Inflammatory macrophage (primary cell): ENCODE measurements at places on chromosomes 11 and 22.

GRCh38 chr11:12449961-12450715 is 72.8 kb downstream of the PARVA start:
- no peak for DNase-seq

DNA sequence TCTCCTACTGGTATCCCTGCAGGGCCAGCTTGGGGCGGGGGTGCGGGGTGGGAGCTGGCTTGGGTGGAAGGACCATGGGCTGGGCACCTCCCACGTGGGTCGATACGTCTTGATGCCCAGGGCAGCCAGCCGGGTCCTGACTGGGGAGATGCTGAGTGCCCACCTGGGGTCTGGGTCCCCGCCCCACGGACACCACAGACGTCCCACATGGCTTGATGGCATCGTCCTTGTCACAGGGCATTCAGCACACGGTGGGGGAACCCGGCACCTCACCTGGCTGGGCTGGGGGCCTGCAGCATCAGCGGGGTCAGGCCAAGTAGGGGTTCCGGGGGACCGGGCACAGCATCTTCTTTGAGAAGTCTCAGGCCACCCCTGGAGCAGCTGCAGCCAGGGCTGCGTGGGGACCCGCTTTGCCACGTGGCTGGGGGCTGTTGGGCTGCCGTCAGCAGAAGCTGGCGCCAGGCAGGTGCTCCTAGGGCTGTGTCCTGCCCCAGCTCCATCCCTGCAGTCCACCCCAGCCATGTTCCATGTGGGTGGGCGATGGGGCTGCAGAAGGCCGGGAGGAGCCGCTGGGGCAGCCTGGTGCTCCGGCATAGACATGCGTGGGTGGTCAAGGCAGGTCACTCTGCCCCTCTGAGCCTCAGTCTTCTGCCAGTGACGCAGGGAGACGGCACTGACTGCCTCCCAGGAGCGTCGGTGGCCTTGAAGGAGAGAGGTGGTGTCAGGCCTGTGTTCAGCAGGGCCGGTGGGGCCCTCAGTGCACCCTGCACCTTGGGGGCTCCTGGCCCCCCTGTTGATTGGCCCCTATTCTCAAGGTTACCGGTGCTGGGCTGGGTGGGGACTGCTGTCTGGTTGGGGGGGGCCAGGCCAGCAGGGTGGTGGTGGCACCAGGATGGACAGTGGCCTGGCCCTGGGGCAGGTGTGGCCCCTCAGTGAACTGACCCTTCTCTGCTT is 8.4 kb downstream of the SELENOO start:
- DNase-seq: no peak

- no peak for DNase-seq
Measured at GRCh38 chr11:110883256-110883655, 171.0 kb upstream of the ARHGAP20 start.

DNA sequence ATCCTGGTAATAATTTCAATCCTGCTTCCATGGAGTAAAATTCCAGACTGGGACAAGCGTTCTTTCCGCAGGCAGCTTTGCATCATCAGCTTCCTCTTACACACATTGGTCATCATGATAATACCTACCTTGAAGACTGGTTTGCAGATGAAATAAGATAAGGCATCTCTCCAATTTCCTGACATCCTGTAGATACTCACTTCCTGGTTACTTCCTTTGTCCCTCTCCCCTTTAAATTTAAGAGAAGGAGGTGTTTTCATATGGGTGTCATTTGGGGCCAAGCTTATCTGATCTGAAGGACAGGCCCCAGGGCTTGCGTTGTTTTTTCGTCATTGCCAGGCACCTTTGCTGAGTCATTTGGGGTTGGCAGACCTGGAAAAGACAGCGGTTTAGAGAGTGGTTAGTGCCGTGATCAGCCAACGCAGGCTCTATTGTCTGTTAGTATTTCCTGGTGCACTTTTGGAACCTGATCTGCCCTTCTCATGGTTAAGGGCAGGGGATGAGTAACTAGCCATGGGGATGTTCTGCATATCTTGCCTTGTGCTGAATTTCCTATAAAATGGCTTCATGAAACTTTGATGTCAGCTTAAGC is 24.1 kb downstream of the GRAMD1B start:
- peak; percentile 2 for DNase-seq

- DNase-seq: no peak
Measured at GRCh38 chr22:44802071-44802700, 49.8 kb downstream of the ARHGAP8 start.

- DNase-seq: no peak
Measured at GRCh38 chr11:36395978-36396736, 100.1 kb downstream of the PRR5L start.

DNA sequence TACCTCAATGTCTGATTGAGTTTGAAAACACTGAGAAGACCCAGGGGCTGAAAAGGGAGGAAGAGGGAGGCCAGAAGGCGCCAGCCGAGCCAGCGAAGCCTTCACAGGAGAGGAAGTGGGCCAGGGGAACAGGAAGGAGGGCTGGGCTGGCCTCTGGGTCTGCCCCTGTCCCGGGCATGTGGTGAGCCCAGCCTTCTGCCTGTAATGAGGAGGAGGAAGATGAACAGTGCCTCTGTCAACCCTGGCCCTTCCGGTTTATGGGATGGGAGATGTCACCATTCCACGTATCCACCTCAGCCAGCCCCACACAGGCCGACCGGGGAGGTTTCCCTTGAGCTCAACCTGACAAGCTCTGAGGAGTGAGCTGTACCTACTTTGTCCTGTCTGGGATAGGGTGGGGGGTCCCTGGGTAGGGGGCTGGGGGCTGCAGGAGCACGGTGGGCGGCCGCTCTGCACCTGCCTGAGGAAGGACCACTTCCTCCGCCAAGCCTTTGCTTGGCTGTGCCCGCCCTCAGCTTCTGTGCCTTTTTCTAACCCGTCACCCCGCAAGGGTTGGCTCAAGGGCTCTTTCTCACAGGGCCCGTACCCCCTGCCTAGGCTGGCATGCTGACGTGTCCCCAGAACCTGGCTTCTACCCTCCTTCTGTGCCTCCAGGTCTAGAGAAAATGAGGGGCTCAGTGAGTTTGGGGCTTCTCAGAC is 2.0 kb downstream of the PARVG start:
- peak; percentile 91 for DNase-seq

GRCh38 chr11:40207416-40207815 is 1252.0 kb downstream of the LRRC4C start:
- DNase-seq: no peak

GRCh38 chr11:19661827-19662226 is 50.8 kb upstream of the NAV2 start:
- DNase-seq: no peak

DNA sequence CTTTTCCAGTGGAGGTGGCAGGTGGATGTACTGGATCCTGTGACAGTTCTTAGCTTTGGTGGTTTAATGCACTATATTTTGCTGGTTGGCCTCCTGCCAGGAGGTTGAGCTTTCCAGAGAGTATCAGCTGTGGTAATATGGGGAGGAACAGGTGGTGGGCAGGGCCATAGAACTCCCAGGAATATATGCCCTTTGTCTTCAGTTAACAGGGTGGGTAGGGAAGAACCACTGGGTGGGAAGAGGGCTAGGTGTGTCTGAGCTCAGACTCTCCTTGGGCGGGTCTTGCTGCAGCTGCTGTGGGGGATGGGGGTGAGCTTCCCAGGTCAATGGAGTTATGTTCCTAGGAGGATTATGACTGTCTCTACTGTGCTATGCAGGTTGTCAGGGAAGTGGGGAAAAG is 203.8 kb downstream of the DLG2 start:
- no peak for DNase-seq

DNA sequence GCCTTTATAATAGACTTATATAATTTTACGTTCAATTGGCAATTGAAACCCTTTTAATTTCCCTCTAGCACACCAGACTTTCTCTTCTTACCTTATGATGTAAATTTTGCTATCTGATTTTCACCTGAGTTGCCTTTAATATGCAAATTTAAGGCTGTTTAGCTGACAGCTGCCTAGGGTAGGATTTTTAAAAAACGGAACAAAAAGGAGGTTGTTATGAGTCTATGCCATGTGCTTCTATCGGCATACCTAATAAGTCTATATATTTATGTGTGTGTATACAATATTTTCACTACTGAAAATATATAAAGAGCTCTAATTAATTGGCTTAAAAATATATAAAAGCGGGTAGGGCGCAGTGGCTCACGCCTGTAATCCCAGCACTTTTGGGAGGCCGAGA is 11.8 kb upstream of the SELENOH start:
- DNase-seq: no peak

DNA sequence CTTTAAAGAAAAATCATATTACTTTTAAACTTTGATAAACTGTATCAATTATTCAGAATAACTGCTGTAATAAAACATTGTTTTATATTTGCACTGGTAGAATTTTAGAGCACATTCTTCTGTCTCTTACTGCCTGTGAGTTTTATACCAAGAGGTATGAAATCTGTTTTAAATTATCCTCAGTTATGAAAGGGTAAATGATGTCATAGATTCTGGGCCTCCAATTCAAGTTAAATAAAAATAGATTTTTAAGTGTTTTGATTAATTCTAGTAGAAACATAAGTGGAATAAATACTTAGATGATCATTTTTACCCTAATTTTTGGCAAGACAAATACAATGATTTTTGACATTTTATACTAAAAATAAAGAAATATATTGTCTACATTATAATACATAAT is 93.0 kb downstream of the GUCY1A2 start:
- DNase-seq: no peak

GRCh38 chr22:23574877-23575276 is 5.2 kb downstream of the IGLL1 start:
- DNase-seq: no peak
